Fibroblast of villous mesenchyme (primary cell): ENCODE measurements at places on chromosomes 4 and X. TPM values are rescaled to one million over a fixed set of nuclear protein-coding genes. Genes with fewer than 3 reads are reported as not detected.

DNA sequence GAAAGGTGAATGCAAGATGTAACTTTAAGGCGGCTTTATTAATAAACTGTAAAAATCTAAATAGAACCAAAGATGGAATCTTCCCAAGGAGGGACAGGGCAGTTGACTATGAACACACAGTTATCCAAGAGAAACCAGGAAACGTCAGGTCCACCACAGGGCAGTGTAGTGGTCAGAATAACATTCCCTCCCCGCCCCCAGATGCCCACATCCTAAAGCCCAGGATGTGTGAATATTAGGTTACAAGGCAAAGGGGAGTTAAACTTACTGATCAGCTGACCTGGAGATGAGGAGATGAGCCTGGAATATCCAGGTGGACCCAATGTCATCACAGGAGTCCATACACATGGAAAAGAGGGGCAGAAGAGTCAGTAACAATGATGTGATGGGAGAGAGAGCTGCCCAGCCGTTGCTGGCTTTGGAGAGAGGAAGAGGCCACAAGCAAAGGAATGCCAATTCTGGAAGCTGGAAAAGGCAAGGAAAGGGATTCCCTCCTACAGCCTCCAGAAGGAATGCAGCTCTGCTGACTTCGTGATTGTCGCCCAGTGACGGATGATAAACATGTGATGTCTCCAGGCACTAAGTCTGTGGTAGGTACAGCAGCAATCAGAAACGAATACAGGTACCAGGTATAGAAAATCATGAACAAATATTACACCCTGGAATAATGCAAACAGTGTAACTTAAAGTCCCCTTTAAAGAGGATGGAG, 5.2 kb downstream of the SH3KBP1 start:
- DNase-seq = no peak

DNA sequence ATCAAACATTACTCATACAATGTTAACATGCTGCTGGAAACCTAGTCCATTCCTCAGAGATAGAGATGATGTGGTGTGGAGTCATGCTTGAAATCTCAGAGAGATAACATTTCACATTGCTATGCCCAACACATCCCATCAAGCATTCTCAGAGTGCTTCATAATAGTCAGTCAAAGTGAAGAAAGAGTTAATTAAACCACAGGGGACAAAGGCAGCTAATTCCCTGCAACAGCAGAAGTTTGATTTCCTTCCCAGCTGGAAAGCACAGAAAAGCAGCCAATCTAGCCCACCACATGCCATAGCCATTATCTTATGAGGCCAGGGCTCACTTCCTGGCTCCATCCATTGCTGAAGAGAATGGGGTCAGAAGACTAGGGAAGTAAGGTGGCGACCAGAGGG, 8.9 kb downstream of the KDR start:
- DNase-seq = no peak

DNA sequence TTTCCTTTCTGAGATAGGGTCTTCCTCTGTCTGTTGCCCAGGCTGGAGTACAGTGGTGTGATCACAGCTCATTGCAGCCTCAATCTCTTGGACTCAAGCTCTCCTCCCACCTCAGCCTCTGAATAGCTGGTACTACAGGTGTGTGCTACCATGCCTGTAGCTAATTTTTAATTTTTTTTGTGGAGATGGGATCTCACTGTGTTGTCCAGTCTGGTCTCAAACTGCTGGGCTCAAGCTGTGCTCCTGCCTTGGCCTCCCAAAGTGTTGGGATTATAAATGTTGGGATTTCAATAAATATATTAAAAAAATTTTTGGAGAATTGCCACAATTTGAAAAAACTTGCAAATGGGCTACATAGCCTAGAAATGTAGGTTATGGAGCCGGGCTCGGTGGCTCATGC, 18.5 kb downstream of the RAPGEF2 start:
- no peak for DNase-seq

DNA sequence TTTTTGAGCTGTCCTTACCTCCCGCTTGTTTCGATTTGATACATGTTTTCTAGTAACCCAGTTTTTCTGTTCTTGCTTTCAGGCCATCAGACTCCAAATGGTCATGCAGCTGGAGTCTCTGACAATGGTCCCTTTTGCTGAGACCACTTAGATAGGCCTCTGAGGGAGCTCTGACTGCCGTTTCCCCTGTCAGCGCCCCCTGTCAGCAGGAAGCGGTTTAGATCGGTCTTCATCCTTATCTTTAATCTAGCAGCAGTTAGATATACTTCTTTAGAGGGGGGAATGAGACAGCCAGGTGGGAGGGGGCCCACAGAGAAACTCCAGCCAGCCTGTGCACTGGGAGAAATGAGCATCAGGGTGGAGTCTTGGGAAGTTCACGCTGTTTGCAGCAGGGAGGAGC, 457.9 kb downstream of the GPAT3 start:
- no peak for DNase-seq

- no peak for DNase-seq
These were observed 142.6 kb downstream of the PDHA2 start for GRCh38 chr4:95982516-95982915.

DNA sequence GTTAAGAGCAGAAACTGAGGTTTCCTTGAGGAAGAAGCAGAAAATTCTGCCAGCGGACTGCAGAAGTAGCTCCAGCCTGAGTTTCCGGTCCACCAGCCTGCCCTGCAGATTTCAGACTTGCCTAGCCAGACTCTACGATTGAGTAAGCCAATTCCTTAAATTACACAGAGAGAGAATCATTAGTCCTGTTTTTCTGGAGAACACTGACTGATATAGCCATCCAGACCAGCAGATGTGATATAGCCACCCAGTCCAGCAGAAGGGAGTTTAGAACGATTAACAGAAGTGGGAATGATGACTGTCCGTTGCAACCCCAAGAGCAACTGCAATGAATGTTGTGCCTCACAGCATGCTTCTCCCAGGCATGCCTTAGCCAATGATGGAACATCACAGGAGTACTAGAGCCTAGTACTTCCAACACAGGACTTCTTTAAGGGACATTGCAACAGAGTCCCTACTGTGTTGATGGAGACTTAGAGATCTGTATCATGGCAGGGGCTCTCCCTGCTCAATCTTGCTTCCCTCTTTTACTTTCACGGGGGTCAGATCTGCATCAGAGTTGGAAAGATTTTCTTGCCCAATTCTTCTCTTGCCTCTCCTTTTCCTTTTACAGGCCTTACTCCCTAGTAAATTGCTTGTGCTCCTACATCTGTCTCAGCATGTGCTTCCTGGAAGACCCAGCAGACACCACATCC, 264.6 kb upstream of the CLNK start:
- DNase-seq = no peak

Gene PDZD4
- total RNA-seq = 0.32 and 0.43 TPM in 2 replicates
